IPS DF 6.9 (cell line): ENCODE measurements at places on chromosomes 1 and 21.

DNA sequence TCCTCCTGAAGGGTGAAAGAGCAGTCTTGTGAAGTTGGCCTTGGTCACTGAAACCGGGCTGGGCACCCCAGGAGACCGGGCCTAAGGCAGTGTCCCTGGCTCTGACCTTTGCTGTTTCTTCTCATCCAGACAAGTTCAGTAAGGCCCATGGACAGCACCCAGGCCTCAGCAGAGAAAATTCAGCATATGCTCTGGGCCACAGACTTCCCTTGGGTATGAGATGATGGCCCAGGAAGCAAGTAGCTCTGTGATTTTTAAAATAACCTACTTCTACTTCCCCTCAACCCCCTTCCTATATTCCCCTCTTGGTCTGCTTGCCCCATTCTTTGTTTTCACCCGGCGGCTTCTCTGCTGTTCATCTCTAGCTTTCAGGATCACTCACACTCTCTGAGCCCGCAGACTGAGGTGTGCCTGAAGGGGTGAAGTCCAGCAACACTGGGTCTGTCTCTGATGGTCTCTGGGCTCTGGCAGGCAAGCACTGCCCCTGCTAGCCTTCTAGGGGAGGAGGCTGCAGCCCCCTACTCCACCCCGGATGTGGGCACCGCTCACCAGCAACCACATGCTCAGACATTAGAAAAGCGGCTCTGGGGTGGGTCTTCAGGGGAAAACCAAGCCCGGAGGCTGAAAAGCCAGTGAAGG lies 2.9 kb upstream of the GPR25 start:
- no peak for DNase-seq

DNA sequence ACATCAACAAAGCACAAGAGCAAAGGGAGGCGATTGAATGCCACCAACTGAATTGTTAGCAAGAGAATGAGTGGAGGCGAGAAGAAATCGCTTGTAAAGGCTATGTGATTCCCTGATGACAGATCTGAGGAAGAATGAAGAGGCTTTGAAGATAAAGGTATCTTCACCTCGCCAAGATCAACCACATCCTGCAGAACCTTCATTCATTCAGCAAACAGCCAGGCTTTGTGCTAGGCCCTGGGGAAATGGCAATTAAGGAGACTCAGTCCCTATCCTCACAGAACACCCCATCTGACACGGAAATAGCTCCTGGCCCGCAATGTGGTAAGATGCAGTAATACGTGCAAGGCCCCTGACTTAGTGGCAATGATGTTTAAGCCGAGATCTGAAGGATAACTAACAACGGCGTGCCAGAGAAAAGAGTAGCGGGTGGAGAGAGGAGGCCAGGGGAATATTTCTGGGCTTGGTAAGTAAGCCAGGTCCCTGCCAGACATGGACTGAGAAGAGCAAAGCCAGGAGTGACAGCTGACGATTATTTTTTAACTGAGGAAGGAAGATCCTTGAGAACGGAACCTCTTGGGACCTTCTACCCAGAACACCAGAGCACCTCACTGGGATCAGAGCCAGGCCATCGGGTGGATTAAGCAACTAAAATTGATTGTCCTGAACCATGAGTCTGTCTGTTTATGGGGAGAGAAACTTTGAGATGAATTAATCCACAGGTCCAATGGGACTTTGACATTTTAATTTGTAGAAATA lies 4.6 kb upstream of the VSIG8 start:
- no peak for DNase-seq

DNA sequence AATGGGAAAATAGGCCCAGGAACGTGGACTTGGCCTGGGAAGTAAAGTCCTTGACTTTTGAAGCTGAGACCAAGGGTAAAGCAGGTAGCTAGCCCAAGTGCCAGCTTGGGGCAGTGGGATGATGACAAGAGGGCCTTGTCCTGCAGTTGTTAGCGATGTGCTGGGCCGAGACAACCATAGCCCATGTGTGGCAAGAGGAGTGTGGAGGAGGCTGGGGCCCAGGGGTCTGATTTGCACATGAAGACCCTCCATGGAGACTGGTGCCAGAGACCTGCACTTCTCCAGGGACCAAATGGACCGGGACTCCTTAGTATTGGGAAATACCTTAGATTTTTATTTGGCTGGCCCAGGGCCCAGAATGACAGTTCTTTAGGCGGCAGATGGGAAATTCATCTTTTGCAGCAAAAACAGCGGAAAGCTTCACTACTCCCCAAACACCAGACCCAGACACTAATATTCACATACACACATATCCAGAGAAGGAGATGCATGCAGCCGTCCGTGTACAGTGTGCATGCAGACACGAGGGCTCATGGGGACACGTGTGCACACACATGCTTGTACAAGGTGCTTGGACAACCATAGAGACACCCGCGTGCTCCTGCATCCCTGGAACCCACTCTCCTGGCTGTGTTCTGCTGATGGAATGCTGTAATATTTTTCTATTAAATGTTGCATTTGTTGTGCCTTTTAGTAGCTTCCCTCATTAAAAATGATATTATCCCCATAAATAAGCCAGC lies 78.1 kb upstream of the CSF3R start:
- no peak for DNase-seq

GRCh38 chr1:86957221-86957620 lies 42.8 kb downstream of the HS2ST1 start:
- no peak for DNase-seq

GRCh38 chr1:48679859-48680258 lies 96.8 kb downstream of the BEND5 start:
- no peak for DNase-seq

GRCh38 chr1:242212401-242212800 lies 213.5 kb upstream of the MAP1LC3C start:
- no peak for DNase-seq
